ENCODE measurements at places on chromosomes 16 and 17. TPM values are rescaled to one million over a fixed set of nuclear protein-coding genes. Genes with fewer than 3 reads are reported as not detected.

DNA sequence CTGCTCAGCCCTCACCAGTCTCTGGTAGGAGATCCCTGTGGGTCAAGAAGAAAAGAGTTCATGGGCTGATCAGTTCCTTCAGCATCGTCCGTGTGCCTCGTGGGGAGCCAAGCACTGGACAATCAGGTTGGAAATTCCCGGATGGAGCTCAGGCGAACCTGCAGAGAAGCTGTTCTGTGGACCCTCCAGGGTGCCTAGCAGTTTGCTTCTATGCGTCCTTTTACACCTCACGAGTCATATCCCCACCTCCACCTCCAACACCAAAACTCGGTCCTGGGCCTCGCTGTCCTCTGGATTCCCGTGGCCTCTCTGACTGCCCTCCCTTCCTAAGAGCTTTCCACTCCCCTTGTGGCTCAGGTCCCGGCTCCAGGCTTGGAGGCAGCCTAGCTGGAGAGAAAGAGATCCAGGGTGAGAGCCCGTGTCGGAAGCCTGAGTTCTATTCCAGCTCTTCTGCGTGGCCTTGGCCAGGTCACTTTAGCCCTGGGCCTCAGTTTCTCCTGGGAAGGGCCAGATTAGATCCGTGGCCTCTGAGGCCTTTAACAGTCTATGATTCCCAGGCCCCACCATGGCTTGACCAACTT, 26.2 kb upstream of the PIK3R6 start:
- DNase-seq: no peak

- no peak for DNase-seq
These were observed 174.3 kb downstream of the FOXL1 start for GRCh38 chr16:86752582-86753175.

SLC38A8 gene
- not detected for total RNA-seq

- no peak for DNase-seq
These were observed 86.8 kb downstream of the CMIP start for GRCh38 chr16:81531419-81531821.

DNA sequence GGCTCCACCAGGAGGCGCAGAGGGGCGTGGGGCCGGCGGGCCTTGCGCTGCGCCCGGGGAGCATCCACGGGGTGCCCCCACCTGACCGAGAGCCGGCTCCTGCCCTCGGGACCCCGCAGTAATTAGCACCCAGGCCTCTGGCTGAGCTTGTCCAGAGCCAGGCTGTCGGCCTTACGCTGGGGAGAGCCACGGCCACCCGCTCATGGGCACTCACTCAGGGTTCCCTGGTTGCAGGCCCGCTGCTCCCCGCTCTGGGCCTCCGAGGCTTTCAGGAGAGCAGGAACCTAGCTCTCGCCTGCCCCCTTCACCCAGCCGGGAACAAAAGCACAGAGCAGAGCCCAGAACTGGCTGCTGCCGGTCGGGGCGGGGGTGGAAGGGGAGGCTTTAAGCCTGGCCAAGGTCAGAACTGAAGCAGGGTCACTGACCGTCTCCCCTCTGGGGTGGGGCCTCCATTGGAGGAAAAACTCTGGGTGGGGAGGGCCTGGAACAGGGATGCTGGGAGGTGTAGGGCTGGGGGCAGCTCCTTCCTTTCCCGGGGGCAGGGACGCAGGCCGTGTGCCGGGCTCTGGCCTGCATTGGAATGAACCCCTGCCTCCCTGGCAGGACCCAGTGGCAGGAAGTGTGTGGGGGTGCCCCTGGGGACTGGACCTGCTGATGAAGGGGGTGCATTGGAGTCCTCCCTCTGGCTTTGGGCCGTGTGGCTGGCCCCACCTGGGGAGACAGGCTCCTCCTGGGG, 12.3 kb downstream of the GLIS2 start:
- DNase-seq: peak; percentile 96

- no peak for DNase-seq
These were observed 5.6 kb upstream of the HSBP1 start for GRCh38 chr16:83802135-83802534.

- DNase-seq: no peak
These were observed 80.0 kb upstream of the NKD1 start for GRCh38 chr16:50467943-50468748.

GRCh38 chr16:3458278-3458851, 14.9 kb downstream of the NAA60 start:
- DNase-seq: no peak

- no peak for DNase-seq
These were observed 4.1 kb downstream of the SLC9A5 start for GRCh38 chr16:67252609-67253497.

GRCh38 chr17:68053231-68054013, 17.9 kb downstream of the KPNA2 start:
- DNase-seq: no peak

DNA sequence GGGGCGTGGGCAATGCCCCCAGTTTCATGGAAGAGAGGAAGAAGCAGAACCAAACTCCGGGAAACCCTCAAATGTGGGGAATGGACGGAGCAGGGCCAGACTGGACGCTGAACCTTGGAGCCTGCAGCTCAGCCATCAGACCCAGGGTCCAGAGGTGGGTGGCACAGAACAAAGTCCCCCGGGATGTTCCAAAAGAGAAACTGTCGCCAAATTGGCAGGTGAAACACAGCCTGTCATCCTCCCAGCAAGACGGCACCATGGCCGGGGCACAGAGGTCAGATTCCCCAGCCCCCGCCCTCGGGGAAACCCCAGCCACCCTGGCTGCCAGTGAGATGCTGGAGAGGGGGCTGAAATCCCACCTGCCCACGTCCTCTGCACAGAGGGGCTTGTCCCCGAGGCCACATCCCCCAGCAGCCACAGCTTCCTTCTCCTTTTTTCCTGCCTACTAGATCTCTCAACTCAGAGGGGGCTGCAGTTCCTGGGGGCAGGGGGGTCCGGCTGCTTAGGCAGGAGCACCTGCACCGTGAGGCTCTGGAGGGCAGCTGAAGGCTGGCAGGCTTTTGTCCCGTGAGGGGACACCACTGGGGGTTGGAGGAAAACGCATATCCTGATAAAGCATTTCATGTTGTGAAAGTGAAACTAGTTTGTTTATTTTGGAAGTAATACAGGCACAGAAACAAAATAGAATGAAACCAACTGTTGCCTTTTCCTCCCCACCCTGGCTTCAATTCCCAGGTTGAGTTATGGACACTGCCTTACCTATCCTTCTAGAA, 1.2 kb upstream of the SECTM1 start:
- DNase-seq: no peak

ATP1B2 gene
- 2.5 TPM for total RNA-seq

DNA sequence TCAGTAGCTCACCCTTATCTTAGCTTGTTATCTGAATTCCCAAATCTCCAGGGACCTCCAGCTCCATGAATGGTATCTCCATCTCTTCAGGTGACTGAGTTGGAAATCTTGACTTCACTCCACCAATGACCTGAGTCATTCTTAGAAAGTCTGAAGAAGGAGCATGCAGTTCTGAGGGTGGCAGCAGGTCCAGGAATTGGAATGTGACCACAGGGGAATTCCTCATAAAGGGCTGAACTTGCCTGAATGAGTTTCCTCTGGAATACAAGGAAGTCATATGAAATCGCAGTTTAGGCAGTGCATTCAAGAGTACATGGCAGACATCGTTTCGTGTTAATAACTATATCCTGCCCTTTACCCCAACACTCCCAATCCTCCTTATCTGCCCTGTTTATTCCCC, 12.5 kb upstream of the PYY start:
- DNase-seq: no peak

- DNase-seq: no peak
These were observed 2.3 kb upstream of the TAC4 start for GRCh38 chr17:49850218-49850610.

MEOX1 gene
- total RNA-seq: 16.1 TPM

NLRP1 gene
- total RNA-seq: 19.5 TPM

CD2BP2 gene
- total RNA-seq: 24.9 TPM

MAP1LC3B gene
- total RNA-seq: 49.4 TPM

GRCh38 chr16:28834873-28835863, 11.0 kb downstream of the TUFM start:
- DNase-seq: no peak

- DNase-seq: no peak
These were observed 32.4 kb upstream of the JPH3 start for GRCh38 chr16:87569601-87570571.

GRCh38 chr17:81154961-81155360, 10.3 kb upstream of the PVALEF start:
- DNase-seq: no peak

DNA sequence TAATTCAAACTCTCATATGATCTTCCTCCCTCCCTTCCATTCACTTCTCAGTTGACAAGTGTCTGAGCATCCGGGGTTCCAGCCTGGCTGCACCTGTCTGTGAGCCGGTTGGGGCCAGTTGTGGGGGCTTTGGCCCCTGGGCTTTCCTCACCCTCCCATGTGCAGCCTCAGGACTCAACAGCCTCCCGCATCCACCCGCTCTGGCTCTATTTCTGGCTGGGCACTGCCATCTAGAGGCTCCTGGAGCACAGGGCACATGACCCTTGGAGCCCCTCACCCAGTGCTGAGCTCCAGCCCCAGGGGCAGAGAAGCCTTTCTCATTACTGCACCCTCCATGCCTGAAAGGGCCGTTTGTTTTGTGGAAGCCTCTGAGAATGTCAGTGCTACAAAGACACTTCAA, 43.3 kb downstream of the HAPSTR1 start:
- DNase-seq: no peak

DNA sequence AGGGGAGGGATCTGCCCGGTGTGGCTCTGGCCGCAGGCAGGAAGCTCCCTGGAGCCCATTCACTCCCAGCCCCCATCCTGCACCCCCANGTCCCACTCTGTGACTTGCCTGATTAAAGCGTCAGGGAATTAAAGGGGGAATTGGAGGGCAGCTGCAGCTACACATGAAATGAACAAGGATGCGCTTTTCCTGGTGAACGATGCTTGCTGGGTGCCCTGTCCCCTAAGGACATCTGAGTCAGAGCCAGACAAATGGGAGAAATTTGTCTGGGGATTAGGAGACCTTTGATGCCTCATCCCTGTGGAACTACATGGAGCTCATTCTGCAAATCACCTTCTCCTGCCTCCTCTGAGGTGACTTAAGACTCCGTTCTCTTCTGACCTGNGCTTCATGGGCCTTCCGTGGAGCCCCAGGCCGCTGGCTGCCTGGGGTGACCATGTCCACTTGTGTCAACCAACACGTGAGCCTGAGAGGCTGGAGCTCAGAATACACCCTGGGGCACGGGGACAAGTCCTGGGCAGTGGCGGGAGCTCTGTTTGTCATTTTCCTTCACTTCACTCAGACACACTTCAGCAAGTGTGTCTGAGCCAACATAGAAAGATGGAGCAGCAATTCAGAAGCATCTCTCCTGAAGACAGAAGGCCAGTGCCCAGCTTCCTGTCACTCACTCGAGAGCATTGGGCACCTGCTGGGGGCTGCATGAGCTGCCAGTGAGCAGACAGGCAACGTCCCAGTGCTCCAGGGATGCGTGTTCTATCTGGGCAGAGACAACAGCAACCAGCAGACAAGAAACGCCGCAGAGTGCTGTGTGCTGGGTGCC, 54.1 kb downstream of the METRNL start:
- DNase-seq: no peak

DNA sequence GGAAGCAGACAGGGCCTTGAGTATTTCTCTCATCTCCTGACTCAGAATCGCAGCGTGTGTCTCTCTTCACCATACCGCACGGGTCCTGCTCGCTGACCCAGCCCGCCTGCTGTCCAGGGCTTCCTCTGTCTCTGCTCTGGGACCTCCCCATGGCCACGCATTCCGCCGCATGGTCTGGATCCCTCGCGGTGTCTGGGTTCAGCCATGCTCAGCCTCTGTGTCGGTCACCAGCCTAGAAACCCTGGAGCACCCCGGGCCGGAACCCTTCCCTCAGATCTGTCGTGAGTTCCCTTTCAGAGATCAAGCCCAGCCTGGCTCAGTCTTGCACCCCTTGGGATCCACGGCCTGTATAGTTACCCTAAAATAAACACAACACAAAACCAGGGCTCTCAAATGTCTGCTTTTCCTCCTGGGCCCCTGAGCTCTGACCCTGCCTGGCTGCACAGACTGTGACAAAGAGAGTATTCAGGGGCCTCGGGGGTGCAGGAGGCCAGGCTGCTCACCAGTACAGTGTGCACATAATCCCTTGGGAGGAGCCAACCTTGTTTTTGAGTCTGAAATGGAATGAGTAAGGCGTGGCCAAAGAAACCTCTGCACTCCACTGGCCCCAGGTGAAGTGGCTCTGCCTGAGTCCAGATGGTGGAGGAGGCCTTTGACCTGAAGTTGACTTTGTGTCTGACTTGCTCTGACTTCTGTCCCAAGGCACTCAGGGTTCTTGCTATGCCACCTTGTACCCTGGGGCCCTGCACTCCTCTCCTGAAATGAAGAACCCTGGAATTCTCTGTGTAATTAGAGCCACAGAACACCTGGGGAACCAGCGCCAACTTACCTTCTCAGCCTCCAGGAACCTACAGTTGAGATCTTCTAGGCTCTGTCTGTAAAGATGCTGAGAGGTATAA, 5.8 kb upstream of the SPIRE2 start:
- DNase-seq: no peak

SCARF1 gene
- 13.7 TPM for total RNA-seq

GRCh38 chr16:55292491-55292890, 31.5 kb upstream of the IRX6 start:
- no peak for DNase-seq

LDAF1 gene
- 136 TPM for total RNA-seq

KRTAP4-7 gene
- total RNA-seq: not detected

GRCh38 chr16:85366031-85366763, 246.9 kb upstream of the GSE1 start:
- DNase-seq: no peak

Measured in esophagus muscularis mucosa (tissue), 4 donors.